ENCODE measurements at places on chromosomes 11 and 22.

DNA sequence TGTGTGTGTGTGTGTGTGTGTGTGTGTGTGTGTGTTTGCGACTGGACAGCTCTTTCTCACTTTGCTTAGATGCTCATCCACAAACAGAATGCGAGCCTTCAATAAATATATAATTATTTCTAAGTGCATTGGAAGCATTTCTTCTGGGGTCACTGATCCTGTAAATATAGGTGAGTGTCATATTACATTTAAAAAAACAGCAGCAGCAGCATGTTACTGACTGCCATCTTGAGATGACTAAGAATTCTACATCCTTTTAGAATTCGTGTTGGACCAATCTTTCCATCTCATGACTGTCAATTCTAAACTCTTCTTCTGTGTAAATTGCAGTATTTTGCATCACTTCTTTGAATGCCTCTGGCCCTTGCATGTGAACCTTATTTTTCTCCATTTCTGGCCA, 238.0 kb upstream of the DDI1 start:
- no peak for DNase-seq

- DNase-seq, result peak; percentile 73
Observed at GRCh38 chr11:68312117-68312779, at the start of gene LRP5. TSS of gene LRP5 (plus strand) at chr11:68312591. CDS start at chr11:68312715, 124 bp downstream.

GRCh38 chr11:13073119-13073981, 64.2 kb downstream of the RASSF10 start:
- DNase-seq, result no peak

DNA sequence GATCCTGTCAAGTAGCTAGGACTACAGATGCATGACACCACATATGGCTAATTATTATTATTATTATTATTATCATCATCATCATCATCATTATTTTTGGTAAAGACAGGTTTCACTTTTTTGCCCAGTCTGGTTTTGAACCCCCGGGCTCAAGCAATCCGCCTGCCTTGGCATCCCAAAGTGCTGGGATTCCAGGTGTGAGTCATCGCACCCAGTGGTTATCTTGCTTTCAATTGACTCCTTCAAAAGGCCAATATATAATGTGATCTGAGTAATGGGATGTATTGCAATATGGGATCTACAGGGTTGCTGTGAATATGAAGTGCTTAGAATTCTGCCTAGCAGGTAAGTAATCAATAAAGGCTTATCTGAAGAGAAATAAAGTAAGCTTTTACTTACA, 221.2 kb downstream of the SBF2 start:
- DNase-seq, result no peak

GRCh38 chr11:15889363-15890030, 466.8 kb downstream of the SOX6 start:
- no peak for DNase-seq

DNA sequence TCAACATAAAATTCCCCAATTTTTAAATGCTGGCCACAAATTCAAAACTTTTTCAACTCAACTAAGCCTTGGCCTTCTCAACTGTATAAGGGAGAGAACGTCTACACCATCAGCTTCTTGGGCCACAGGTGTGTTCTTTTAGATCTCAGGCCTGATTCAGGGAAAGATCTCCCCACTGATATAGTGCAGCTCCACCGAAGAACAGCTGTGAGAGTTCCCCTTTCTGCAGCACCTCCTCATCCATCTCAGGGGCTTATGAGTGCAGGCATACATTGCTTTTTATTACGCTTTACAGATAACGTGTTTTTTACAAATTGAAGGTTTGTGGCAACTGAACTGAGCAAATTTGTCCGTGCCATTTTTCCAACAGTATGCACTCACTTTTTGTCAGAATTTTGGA, 8.0 kb upstream of the CD82 start:
- DNase-seq, result no peak

GRCh38 chr11:120188811-120189455, 21.9 kb upstream of the OAF start:
- no peak for DNase-seq

- no peak for DNase-seq
Observed at GRCh38 chr11:8056810-8057463, 24.1 kb upstream of the TUB start.

- DNase-seq, result no peak
Observed at GRCh38 chr11:2998073-2998850, 6.1 kb upstream of the NAP1L4 start.

DNA sequence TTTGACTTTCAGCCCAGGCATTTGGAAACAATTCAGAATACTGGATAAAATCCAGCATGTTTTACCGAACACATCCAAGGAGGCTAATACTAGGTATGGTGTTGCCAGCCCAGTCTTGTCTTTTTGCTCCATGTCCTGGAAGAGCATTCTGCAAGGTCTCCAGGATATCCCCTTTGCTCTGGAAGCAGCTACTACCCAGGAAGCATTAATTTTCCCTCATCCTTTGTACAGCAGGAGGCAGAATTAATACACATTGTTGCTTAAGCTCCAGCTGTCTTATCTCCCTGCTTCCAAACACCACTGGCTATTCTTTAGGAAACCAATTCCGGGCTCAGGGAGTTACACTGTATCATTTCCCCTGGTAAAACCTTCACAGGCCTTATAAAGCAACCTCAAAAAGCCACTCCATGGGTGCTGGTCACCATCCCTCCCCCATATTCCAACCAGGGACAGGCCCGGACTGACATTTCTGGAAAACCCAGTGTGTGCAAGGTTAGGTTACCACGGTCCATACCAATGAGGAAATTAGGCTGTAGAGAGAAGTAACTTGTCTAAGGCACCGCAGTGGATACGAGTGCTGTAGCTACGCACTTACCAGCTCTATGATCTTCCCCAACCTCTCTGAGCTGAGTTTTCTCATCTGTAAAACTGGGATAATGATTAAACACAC, 1.5 kb upstream of the UBASH3B start:
- DNase-seq, result no peak

DNA sequence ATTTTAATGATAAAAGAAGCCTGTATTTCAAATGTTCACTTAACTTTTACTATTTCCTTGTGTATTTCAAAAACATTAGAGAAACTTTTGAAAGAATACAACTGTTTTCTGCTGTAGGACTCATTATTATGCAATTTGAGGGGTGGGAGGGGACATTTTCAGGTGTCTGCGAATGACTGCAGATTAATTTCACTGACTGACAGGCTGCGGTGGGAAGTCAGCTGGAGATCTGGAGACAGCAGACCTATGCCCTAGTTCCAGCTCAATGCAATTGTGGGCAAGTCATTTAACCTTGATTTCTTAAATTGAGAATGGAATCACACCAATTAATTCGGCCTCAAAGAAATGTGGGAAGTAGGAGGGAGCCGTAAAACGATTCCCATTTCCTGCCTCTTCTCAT, 128.7 kb downstream of the ARL14EP start:
- DNase-seq, result no peak

DNA sequence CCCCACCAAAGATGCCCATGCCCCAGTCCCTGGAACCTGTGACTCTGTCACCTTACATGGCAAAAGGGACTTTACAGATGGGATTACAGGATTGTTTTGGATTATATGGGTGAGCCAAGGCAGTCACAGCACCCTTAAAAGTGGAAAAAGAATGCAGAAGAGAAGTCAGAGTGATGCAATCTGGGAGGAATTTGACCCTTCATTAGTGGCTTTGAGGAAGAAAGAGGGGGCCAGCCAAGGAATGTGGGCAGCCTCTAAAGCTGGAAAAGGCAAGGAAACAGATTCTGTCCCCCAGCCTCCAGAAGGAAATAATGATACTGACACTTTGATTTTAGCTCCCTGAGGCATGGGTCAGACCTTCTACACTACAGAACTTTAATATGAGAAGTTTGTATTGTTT, 257.3 kb upstream of the ISX start:
- no peak for DNase-seq

GRCh38 chr11:68506908-68507307, 46.4 kb downstream of the PPP6R3 start:
- DNase-seq, result no peak

GRCh38 chr11:45907911-45908370, 870 bp upstream of the FREY1 start:
- no peak for DNase-seq

- DNase-seq, result no peak
Observed at GRCh38 chr22:35316751-35317150, 17.1 kb downstream of the TOM1 start.

- no peak for DNase-seq
Observed at GRCh38 chr11:68978931-68979594, 1.7 kb downstream of the MRGPRD start.

- DNase-seq, result no peak
Observed at GRCh38 chr22:48802576-48802975, 1025.1 kb downstream of the BRD1 start.

GRCh38 chr11:119237515-119237914, 31.4 kb downstream of the CBL start:
- DNase-seq, result no peak

- peak; percentile 70 for DNase-seq
Observed at GRCh38 chr11:76628408-76628947, 42.1 kb downstream of the LRRC32 start.
